ENCODE measurements at places on chromosomes 11 and 22.

DNA sequence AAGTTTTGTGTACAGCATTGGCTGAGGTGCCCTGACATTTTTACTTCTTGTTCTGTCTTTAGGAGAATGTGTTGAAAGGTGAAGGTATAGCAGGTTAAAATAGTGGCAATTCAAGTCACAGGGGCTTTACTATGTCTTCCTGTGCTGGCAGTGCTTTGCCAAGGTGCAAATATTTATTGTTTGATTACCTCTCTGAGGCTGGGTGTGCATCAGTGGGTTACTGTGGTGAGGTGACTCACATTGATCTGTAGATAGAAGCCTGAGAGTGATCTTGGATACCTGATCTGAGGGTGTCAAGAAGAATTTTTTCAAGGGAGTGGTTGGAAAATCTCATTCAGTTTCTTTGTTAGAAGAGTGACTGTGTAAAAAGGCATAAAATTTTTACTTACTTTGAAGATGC lies 90.0 kb downstream of the ARHGAP42 start:
- DNase-seq: no peak

DNA sequence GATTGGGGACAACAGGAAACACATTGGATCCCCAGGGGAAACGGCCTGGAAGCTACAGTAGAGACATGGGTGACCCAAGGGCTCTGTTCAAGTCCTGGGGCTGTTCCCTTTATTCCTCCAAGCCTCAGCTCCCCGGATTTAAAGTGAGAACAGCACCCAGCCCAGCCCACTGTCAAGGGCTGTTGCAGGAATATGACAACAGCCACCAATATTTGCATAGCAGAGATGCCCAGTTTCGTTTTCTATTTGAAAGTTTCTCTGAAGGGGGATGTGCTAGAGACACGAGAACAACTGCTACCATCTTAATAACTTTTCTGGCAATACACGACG lies 81.1 kb upstream of the WNT7B start:
- DNase-seq: peak; percentile 50

DNA sequence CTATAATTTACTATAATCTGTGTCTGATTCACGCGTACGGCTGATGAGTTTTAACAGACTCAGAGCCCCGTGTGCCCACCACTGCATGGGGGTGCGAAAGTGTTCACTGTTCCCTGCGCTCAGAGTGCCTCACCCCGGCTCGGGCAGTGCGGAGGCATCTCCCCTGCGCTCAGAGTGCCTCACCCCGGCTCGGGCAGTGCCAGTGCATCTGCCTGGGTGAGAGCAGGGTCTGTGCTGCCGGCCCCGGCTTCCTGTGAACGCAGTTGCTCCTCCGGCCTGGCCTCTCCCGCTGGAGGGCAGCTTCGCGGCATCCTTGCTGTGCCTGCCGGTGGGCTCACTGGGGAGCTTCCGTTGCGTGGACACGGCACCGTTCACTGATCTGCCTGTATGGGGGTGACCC lies 14.2 kb downstream of the PTDSS2 start:
- no peak for DNase-seq

DNA sequence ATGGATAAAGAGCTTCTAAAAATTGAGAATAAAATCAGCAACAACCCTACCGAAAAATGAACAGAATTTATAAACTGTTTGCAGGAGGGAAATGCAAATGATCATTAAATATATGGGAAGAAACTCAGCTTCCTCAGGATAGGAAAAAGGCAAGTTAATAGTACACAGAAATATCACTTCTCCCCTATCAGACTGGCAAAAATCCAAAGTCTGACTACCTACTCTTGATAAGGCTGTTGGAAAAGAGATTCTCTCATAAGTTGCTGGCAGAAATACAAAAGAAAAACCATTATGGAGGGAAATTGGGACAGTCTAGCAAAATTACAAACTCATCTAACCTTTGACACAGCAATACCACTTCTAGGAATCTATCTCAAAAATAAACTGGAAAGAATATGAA lies 100.9 kb upstream of the LDLRAD3 start:
- DNase-seq: no peak

- DNase-seq: no peak
Measured at GRCh38 chr11:93655047-93655446, 6.4 kb upstream of the CEP295 start.

DNA sequence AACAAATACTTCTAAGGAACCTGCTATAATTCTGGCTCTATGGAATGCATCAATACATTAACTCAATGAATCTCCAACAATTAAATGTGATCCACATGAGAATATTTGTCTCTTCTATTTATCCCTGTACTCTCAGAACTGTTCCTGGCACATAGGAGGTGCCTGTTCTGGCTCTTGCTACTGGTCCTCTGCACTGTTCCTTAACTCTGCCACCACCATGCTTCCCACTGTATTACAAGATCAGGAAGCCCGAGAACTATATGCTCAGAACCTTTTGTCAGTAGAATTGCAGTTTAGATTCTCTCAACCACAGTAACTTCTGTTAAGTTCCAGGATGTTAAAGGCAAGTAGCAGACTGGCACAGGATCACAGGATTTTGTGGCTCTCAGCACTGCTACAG lies 376.3 kb upstream of the CCDC90B start:
- DNase-seq: no peak

DNA sequence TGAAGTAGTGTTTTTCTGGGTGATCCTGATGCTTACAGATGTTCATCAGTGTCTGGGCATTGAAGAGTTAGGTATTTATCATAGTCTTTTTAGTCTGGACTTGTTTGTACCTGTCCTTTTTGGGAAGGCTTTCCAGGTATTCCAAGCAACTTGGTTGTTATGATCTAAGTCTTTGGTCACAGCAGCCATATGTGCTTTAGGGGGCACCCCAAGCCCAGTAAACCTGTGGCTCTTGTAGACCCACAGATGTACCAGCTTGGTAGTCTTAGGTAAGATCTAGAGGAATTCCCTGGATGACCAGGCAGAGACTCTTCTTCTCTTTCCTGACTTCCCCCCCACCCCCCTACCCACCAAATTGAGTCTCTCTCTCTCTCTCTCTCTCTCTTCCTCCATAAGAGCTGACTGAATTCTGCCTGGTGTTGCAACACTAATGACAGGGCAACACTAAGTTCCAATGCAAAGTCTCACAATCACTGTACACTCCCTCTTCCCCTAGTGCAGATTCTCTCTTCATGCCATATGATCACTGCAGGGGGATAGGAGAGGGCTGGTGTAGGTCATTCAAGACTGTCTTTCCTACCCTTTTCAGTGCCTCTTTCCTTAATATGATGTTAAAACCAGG lies 24.5 kb upstream of the MMP8 start:
- DNase-seq: no peak

DNA sequence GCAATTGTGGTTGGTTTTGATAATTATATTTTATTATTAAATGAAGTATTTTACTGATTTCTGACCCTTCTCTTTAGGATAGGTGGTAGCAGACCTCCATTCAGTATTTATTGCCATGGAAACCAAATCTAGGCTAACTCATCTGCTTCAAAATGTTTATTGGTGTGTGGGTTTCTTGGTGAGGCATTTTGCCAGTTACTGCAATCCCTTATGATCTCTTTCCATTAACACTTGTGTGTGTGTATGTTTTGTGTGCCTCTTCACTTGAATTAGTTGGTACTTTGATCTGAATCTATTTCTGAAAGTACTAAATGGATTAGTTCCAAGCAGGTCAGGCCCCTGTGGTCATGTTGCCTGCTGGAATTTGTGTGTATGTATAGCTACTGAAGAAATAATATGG lies 184.4 kb upstream of the C11orf87 start:
- no peak for DNase-seq

- no peak for DNase-seq
Measured at GRCh38 chr11:129426038-129426437, 50.4 kb downstream of the BARX2 start.

DNA sequence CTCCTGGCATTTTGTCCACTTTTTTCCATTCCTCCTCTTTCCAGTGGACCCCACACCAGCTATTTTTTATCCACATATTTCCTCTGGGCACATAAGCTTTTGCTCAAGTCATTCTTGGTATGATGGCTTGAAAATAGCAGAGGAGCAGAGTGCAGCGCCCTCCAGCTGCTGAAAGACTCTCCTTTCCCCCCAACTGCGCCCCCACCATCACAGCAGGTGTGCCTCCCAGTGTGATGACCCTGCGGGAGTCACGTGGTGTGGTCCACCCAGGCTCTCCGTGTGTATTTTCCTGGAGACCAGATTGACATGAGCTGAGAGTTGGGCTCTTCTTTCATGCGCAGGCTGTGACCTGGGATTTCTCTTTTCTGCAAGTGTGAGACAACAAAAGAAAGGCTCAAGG lies 1241.6 kb downstream of the TBC1D22A start:
- DNase-seq: no peak

DNA sequence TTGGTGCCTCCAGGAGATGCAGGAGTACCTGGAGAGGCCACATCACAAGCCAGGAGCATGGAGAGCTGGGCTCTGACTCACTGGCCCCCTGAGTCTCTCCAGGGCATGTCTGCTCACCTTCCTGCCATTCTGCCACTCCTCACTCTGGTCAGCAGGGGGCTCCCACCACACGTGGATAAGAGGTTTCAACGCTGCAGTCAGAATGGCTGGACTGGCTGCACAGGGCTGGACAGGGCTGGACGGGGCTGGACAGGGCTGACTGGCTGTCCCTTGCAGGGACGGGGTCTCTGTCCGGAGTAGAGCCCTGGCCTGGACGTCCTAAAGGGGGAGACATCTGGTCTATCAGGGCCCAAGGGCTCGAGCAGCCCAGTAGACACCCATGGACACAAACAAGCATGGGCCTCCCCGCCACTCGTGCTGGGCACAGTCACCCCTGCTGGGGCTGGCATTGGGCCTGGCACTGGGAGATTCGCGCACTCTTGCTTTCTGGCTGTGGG lies 34.6 kb downstream of the CYTH4 start:
- DNase-seq: peak; percentile 61

- no peak for DNase-seq
Measured at GRCh38 chr22:32478994-32479393, 4.4 kb downstream of the FBXO7 start.

- DNase-seq: no peak
Measured at GRCh38 chr22:49647627-49648026, 180.0 kb downstream of the BRD1 start.

GRCh38 chr11:776263-776560 lies 1.1 kb downstream of the GATD1 start:
- DNase-seq: no peak

DNA sequence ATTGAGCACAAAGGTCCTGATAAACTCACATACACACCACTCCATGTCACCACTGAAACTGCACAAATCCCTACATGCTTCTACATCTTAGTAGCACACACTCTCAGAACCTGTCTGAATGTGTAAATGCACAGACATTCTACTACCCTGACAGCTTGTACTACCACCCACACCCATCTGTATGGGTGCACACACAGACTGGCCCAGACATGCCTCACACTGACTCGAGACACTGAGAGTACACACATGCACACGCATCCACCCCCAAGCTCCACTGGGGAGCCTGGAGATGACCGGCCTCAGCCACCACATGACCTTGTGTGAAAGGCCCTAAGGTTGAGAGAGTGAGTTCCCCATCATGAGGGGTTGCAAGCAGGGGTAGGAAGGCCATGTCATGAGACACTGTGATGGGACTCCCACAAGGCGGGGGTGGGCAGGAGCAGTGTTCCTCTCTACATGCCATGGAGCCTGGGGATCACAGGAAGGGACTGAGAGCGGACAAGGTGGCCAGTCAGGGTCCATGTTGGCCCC lies 28.1 kb downstream of the ARAP1 start:
- no peak for DNase-seq

DNA sequence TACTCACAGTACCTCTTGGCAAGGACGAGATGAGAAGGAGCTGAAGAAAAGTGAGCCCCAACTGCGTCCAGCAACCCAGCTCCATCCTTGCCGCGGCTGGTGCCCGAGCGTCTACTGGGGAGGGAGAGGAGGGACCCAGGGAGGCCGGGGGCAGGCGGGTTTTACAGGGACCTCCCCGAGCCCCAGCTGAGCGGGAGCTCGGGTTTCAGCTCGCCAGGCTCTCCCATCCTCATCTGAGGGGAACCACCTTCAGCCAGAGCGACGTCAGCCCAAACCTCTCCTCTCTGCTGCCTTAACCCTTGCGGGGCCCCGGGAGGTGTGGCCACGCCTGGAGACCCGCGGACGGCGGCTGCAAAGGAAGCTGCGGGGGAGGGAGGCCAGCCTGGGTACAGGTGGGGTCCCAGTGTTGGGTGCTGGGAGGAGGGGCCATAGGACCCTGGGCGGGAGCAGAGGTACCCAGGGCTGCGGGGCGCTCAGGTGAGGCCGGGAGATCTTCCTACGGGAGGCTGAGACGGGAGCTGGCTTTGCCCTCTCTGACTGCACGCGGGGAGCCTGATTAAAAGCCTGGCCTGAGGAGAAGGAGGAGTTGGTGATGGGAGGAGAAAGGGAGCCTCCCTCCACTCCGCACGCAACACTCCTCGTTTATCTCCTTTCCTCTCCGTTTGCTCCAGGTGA lies at the start of gene PAMR1:
TSS of gene PAMR1 (minus strand) at position 116 of the 675 bp plus-strand sequence. CDS start at position 85, 31 bp downstream.
- DNase-seq: peak; percentile 13

DNA sequence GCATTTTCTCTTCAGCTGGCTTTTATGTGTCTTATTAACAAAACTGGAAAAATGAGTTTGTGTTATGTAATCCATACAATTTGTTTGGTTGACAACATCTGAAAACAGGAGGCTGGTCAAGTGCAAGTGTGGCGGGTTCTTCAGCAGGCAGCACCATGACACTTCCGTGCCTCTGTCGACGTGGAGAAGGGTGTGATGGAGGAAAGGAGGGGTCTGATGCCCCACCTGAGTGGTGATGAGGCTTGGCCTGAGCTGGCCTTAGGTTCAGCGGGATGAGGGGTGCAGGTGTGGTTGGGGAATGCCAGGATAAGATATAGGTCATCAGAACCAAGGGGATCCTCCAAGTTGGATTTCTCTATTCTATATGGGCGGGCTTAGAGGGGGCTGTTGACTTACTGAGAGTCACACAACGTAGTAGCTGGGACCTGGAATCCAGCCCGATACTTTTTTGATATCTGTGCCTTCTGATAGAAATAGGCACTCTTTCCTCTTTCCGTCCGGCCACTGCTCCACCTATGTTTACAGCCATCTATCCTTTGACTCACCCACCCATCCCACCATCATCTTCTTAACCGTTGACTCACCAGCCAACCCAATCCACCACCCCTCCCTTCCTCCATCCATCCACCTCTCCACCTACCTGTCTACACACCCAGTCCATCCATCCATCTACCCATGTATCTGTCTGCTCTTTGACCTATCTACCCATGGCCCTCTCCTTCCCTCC lies 29.0 kb downstream of the SHANK3 start:
- DNase-seq: no peak

- no peak for DNase-seq
Measured at GRCh38 chr11:44968510-44968909, 17.8 kb upstream of the TP53I11 start.

DNA sequence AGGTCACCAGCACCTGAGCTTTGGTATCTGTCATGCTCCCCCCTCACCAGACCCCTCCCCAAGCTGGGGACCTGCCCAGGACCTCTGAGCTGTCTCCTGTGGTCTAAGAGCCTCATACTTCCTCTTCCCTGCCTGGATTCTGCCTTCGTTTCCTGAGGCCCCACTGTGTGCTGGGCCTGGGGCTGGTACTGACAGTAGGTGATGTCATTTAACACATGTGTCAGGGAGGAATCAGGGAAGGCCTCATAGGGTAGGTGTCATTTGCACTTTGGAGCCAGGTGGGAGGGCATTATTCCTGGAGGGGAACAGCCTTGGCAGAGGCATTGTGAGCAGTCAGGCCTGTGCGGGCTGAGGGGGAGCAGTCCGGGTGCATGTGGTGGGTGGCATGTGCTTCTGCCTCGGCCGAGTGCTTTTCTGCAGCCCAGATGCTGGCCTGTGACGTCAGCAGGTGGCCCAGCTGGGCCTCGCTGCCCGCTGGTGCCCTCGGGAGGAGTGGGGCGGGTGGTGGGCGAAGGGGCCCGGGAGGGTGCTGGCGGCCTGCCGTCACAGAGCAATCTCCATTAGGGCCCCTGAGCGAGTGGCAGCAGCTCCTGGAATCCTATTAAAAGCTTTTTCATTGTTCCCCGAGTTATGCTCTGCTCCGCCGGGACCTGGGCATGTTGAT lies 9.1 kb downstream of the FLRT1 start:
- no peak for DNase-seq
